ENCODE measurements at places on chromosomes 16 and 17. TPM values are rescaled to one million over a fixed set of nuclear protein-coding genes. Genes with fewer than 3 reads are reported as not detected.

DNA sequence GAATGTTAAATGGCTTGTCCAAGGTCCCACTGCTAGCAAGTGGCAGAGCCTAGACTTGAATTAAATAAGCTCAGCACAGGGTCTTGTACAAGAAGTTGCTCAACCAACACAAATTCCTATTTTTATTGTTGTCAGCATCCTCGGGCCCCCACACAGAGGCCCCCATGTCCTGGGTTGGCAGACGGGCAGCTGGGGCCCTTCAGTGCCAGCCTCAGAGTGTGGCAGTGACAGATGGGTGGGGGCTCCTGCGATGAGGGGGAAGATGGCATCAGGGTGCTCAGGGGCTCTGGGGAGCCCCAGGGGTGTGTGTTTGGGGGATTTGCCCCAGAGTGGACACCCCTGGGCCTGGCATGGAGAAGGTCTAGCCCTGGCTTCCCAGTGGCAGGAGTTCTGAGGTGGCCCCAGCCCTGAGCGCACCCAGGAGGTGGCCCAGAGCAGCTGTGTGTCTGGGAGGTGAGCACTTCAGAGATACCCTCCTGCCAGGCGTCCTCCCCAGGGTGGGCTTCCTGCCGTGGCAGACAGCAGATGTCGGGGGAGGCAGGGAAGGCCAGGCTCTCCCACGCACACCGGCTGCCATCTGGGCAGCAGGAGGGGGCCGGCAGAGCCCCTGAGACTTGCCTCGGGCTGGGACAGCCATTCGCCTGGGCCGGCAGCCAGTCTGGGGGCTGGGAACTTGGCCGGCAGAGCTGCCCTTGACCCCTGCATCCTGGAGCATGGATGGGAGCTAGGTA lies 150.8 kb downstream of the C16orf78 start:
- DNase-seq = no peak

DNA sequence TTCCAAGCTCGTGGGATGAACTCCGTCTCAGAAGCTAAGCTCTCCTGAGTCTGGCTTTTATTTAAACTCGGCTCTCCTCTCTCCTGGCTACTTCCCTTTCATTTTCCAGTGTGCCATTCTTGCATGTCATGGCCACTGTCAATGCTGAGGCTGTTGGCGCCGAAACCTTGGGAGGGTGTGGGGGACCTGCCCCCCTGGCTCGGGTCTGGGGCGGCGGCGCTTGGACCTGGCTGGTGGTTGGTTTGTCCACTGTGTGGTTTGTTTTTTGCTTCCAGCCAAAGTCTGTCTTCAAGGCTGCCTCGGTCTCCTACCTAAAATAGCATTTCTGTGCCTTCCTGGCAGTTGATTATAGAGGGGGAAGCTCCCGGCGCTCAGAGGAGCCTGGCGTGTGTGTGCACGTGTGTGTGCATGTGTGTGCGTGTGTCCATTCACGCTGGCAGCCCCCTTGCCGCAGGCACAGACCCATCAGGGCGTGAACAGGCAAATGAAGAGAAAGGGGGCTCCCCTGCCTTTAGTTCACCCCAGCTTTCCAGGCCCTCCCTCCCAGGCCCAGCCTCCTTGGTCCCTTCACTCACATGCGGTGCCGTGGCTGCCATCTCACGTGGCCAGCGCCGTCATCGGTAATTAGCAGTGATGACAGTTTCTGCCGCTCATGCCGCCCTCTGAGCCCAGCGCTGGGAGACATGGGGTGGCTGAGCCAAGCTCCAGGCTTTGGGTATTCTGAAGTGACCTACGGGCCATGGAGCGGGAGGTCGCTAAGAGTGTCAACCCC lies 179.9 kb downstream of the SEC14L1 start:
- DNase-seq = no peak

DNA sequence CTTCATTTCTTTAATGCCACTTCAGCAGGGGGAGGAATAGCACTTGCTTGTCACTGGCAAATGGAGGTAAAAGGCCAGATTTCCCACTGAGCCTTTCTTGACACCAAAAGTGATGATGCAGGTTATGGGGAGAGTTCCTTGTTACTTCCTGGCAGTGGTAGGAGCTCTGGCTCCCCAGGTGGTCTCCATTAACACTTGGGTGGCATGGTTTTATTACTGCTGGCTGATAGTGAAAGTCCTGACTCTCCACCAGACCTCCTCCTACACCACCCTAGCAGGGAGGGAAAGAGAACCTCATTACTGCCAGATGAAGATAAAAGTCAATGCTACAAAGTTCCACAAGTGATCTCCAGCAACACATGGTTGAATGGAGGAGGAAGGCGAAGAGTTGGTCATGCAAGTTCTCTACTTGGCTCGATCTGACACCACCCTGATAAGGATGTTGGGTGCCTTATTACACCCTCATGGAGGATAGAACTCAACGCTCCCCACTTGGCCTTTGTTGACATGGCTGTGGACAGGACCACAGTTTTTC lies 152.7 kb upstream of the GNAO1 start:
- no peak for DNase-seq

DNA sequence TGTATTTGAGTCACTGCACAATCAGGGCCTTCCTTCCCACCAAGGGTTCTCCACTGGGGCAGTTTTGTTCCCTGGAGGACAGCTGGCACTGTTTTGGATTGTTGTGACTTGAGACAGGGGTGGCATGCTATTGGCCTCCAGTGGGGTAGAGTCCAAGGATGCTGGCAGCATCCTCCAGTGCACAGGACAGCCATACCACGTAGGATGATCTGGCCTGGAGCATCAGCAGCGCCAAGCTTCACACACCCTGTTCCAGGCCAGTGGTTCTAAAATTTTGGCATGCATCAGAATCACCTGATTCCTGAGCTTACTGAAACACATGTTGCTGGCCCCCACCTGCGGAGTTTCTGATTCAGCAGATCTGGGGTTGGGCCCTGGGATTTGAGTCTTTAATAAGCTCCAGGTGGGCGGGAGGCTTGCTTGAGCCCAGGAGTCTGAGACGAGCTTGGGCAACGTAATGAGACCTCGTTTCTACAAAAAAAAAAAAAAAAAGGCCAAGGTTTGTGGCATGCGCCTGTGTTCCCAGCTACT lies 83.2 kb downstream of the MGAT5B start:
- DNase-seq = no peak

DNA sequence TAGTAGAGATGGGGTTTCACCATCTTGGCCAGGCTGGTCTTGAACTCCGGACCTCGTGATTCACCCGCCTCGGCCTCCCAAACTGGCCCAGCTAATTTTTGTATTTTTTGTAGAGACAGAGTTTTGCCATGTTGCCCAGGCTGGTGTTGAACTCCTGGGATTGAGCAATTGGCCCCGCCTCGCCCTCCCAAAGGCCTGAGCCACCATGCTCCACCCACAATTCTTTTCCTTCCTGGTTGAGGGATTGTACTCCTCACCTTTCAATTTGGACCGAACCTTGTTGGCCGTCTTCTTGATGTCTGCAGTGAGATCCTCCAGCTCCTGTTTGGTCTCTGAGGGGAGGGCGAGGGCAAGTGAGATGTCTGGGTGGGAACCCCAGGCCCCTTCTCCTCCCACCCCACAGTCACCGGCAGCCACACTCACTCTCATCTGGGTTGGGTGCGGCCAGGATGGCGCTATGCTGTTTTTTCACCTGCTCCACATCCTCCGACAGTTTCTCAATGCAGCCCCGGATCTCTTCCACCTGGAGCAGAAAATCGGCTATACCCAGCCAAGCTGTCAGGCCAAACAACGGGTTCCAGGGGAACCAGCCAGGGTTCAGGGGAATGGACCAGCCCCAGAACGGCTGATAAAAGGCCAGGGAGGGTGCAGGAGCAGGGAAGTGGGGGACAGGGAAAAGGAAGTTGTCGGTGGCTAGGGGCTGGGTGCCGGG lies 9.6 kb downstream of the STX1B start:
- DNase-seq = no peak

- no peak for DNase-seq
These were observed 19.5 kb downstream of the PMM2 start for GRCh38 chr16:8816967-8817655.

- DNase-seq = no peak
These were observed 15.4 kb downstream of the PLLP start for GRCh38 chr16:57268804-57269800.

DNA sequence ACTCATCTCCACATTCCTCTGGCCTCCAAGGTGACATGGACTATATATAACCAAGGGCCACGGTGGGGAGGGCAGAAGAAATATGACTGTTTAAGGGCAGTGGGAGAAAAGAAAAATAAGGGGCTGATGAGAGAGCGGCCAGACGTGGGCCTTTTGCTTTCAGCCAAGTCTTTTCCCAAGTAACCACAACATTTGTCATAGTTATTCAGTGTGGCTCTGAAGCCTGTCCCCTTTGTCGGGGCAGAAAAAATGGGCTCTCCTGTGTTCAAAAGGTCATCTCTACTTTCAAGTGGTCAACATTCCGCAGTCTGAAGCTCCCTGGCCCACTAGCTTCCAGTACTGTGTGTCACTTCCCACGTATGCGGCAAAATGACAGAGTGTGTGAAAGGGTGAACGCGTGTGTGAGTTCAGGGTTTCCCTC lies 245.4 kb downstream of the NTN1 start:
- DNase-seq = no peak

- no peak for DNase-seq
These were observed 32.1 kb downstream of the NDE1 start for GRCh38 chr16:15682105-15682570.

DNA sequence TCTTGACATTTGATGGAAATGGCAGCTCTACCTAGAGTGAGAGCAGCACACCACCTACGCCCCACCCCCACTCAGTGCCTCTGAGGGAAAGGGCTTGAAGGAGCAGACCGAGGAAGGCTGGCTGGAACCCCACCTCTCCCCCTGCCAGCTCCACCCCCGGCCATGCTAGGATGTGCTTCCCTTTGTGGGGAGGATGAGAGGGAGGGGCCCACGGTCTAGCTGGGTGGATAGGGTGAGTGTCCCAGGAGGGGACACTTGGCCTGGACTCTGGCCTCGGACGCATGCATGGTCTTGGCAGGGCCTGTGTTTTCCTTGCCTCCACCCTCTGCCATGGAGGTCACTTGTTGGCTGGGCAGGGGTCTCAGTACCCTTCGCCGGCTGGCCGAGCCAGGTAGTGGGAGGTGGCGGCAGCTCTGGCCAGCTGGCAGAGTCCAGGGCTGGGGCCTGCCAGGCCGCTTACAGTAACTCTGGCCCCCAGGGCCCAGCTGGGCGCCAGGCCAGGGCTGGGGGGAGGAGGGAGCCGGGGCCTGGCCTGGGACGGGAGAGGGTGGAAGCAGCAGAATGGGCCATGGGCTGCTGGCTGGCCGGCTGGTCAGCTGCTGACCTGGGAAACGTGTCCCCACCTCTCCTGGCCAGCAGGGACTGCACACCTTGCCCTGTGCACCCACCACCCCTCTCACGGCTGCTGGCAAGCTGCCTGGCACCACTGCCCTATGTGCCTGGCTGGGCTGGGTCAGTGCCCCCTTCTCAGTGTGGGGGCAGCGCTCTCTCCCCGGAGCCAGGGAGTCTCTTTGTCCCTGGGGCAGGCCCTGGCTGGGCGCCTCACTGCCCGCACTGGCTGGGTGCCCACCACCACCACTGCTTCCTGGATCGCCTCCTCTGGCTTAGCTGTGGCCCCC lies 23.0 kb downstream of the RARA start:
- DNase-seq = no peak

DNA sequence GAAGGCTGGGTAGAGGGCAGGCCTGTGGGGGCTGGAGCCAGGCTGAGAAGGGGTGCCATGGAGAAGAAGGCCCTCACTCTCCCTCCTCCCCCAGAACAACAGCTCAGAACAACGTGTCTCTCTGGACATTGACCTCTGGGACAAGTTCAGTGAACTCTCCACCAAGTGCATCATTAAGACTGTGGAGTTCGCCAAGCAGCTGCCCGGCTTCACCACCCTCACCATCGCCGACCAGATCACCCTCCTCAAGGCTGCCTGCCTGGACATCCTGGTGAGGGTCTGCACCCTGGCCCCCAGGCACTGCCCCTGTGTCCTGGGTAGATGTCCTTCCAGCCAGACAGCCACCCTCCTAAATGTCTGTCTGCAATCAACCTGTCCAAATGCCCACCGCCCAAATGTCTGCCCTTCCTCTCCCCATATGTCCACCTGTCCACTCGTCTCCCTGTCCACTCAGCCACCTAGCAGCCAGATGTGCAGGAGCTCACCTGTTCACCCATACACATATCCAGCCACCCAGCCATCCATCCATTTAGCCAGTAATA lies 12.2 kb downstream of the GJD3 start:
- DNase-seq = no peak

- no peak for DNase-seq
These were observed 29.3 kb downstream of the MARF1 start for GRCh38 chr16:15613676-15614075.

DNA sequence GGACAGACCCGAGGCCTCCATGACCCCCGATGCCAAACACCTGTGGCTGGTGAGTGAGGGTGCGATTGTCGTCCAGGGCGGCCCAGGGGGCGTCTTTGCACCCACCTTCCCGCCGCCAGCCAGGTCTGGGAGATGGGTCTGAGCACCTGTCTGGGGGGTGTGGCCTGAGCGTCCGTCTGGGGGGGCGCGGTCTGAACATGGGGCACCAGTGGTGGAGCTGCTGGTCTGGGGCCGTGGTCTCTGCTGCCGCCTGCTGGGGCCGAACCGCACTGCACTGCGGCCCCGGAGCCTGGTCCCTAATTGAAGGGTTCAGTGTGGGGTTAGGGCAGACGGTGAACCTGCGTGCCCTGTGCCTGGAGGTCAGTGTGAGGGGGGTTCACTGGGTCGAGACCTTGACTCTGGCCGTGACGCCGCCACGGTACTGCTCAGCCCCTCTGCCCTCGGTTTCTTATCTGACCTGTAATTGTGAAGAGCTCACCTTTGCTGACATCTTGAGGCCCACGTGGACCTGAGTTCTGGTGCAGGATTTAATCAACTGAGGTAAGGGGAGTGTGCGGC lies 12.6 kb upstream of the TCF25 start:
- DNase-seq = no peak

DNA sequence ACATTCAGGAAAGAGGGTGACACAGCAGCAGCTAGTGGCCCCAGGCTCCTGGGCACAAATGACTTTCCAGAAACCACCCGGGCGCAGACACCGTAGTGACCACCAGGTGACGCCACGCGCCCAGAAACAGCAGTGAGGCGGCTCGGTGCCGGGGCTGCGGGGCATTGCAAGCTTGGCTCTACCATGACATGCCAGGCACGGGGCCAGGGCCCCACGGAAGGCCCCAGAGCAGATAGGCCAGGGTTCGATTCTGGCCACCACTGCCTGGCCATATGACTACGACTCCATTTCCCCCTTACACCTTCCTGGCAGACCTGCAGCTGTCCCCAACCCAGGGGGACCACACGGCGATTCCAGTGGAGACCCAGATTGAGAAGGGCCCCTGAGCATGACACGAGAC lies 6.7 kb downstream of the RHBDF1 start:
- no peak for DNase-seq

DNA sequence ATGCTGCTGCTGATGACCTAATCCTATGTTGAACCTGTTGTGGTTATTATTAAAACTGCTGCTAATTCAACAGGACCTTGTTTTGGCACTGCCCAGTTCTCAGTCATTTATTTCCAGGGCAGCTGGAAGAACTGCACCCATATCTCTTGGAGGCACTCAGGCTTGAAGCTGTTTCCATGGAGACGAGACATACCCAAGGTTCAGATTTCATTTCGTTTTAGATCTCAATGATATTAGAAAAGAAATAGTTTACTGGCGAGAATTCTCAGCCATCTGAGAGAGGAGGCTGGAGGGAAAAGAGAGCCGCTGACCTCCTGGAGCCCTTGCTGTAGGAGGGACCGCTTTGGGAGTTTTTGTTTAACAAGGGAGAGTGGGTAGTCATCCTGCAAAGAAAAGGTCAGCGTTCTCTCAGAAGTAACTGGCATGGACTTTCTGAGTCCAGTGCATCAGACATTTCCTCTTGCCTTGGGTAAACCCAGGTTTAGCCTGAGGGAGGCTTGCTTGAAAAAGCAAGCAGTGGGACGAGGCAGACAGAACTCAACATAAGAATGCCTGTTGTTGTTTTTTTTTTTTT lies 75.4 kb downstream of the YPEL2 start:
- peak; percentile 50 for DNase-seq

Gene TBX4
- total RNA-seq = 9.8 TPM

Gene NOD2
- total RNA-seq = 1.5 TPM

Gene CCDC47
- 63.6 TPM for total RNA-seq

Gene CD300LB
- total RNA-seq = not detected

Gene GJD3
- total RNA-seq = not detected
